ENCODE measurements at places on chromosomes 16 and 17.

GRCh38 chr17:57182621-57183020 lies 73.7 kb upstream of the MSI2 start:
- H3K27me3 ChIP-seq: no peaks in the 10 kb centered on the region
- no peak overlapping the region for H3K27ac ChIP-seq
- H3K36me3 ChIP-seq: no peaks in the 10 kb centered on the region
- H3K4me3 ChIP-seq: no peak overlapping the region

DNA sequence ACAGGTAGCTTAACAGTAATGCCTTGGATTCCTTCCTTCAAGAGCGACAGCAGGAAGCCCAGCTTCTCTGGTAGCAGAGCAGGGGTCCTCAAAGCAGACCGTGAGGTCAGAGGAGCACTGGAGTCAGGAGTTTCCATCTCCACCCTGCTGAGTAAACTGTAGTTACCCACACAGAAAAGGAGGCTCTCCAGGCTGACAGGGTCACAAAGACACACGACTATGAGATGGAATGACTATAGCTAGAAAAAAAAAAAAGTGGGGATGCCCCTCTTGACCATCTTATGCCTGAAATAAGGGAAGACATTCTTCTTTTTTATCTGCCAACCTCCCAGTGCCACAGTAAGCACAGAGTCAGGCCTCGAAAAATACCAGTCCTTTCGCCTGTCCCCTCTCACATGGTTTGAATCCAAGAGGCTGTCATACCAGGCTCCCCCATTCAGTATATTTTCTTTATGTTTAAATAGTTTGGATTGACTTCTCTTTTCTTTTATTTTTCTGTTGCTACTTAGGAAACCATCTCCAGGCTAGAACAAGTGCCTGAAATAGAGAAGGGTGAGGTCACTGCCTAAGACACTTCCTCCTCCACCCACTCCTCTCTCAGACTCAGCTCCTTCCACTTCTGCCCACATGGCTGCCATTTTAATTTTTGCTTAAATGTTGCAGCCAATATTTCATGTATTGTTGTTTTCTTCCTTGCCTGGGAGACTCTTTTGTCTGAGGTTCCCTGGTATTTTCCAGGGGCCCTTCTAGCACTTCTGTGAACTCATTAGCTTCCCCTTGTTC lies 707.4 kb downstream of the MAF start:
- no peaks in the 10 kb centered on the region for H3K36me3 ChIP-seq
- no peak overlapping the region for H3K4me3 ChIP-seq
- H3K27me3 ChIP-seq: no peaks in the 10 kb centered on the region

GRCh38 chr17:49821916-49822315 lies 26.0 kb downstream of the TAC4 start:
- peak; percentile 78 for DNase-seq
- H3K36me3 ChIP-seq: peaks cover 6% of the 10 kb centered on the region
- no peaks in the 10 kb centered on the region for H3K27me3 ChIP-seq
- H3K4me1 ChIP-seq: peaks cover 24% of the 10 kb centered on the region

DNA sequence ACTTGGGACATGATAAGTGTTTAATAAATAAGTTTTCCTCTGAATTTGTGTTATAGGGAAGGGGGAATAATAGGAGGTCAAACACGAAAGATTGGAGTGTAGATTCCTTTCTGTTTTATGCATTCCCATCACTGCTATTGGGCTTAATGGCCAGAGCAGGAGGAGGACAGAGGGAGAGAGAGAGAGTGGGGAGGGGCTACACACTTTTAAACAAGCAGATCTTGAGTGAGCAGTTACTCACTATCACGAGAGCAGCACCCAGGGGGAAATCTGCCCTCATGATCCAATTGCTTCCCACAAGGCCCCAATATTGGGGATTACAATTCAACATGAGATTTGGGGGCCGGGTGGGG lies 505.0 kb downstream of the GRIN2A start:
- H3K27ac ChIP-seq: no peak overlapping the region
- H3K4me3 ChIP-seq: no peak overlapping the region
- DNase-seq: no peak
- H3K36me3 ChIP-seq: no peaks in the 10 kb centered on the region

DNA sequence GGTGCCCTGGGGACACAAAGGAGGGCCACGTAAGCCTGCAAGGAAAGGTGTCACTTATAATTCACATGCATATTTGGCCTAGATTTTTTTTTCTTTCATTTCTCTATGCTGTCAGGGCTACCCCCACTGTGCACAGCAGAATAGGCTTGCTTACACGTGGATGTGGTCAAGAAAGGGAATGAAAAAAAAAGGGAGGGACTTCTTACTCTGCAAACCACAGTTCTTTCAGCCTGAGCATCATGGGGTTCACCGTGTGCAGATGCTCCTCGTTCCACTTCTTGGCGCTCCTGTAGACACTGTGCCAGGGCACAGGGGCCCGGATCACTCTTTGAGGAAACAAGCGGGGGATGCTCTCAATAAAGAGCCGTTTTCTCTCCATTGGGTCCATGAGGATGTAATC lies 16.6 kb downstream of the DNAH3 start:
- H3K36me3 ChIP-seq: no peaks in the 10 kb centered on the region
- no peak overlapping the region for H3K4me3 ChIP-seq
- H3K27ac ChIP-seq: no peak overlapping the region
- no peaks in the 10 kb centered on the region for H3K27me3 ChIP-seq
- DNase-seq: no peak
- H3K4me1 ChIP-seq: no peaks in the 10 kb centered on the region

DNA sequence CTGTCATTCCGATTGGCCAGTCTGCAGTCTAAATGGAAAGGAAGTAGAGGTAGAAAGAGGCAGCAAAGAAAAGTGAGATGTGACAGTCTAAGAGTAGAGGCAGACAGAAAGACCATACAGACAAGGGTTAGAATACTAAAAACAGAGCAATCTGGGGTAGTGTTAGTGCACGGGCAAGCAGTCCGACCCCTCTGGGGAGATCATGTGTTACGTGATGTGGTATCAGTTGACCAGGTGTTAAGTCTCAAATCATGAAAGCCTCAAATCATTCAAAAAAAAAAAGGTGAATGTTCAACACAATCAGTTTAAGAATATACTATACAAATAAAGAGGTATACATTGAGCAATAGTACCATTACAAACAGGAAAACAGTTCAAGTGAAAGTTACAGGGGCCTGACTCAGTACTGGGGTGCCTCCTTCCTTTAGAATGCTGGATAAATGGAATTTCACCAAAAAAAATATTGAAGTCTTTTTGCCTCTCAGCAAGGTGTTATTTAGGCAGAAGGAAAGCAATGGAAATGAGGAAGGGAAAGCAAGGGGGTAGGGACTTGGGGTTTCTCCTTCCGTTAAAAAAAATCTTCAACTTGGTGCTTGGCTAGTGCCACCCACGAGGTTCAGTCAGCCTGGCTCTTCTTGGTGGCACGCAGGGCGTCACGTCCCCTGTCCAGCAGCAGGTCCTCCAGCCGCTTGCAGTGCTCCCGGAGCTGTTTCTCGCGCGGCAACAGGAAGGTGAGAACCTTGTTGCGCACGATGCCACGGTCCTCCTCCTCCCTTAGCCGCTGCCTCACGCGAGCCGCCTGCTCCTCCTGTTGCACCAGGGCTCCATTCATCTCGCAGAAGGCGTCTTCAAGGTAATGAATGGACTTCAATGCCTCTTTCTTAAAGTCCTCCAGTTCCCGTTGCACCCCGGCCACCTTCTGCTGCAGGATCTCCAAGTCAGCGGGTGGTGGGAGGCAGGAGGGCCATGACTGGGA lies 616 bp downstream of the CCDC182 start:
- H3K27me3 ChIP-seq: no peaks in the 10 kb centered on the region
- H3K27ac ChIP-seq: no peak overlapping the region
- H3K36me3 ChIP-seq: no peaks in the 10 kb centered on the region
- DNase-seq: no peak
- H3K4me1 ChIP-seq: no peaks in the 10 kb centered on the region

Measured in prostate gland (tissue), 2 donors.